ENCODE measurements at places on chromosomes 5 and 9.

DNA sequence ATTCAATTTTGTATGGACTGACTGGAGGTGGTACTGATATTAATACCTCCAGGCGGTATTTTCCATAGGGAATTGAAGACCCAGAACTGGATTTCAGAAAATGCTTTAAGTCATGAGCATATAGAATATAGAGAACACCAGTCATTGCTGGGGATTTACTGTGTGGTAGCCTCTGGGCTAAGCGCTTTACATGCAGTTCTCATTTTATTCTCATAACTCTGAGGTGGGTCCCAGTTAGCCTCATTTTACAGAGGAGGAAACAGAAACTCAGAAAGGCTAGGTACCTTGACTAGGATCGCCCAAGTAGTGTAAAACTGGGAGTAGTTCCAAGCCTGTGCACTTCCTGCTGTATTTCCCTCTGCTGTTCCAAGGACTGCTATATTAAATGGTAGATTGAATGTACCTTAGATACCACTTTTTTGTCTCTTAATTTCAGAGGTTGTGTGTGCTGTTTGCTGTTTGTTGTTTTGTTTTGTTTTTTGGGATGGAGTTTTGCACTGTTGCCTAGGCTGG, 13.8 kb downstream of the SLC44A1 start:
- DNase-seq, result no peak

- DNase-seq, result no peak
These were observed 80.9 kb downstream of the PRR16 start for GRCh38 chr5:120545007-120545406.

- no peak for DNase-seq
These were observed 191.9 kb upstream of the PUM3 start for GRCh38 chr9:3035579-3036332.

DNA sequence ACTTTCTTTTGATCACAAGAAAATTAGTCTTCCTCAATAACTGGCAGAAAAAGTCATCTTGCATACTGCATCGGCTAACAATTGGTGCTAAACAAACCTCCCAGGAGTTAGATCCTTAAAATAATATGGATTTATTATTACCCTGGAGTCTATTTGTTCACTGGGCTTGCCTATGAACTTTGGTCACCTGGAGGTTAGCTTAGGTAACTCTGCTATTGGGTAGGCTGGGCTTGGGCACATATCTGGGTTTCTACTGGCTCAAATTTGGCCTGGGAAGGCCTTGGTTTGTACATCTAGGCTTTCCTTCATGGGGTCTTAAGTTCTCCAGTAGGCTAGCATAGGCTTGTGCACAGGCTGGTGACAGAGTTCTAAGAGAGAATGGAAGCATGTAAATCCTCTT, 279.9 kb downstream of the RASEF start:
- DNase-seq, result no peak

DNA sequence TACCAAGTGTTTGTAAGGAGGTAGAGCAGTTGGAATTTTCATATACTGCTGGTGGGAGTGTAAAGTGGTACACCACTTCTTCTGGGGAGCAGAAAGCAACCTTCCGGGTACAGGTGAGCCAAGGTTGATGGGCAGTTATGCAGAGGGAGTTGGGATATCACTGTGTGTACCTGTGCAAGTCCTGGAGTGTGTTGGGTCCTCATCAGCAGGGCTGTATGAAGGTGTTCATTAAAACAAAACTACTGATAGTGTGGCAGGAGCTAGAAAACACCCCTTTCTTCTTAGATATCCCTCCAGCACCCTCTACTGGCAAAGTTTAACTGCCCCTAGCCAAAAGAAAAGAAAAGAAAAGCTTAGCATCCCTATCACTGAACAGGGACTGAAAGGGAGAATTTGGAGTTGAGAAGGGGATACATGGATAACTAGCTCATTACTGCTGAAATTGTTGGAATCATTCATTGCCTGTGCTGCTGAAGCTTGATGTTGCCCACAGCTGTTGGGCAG, 10.7 kb downstream of the MARCHF6 start:
- no peak for DNase-seq

DNA sequence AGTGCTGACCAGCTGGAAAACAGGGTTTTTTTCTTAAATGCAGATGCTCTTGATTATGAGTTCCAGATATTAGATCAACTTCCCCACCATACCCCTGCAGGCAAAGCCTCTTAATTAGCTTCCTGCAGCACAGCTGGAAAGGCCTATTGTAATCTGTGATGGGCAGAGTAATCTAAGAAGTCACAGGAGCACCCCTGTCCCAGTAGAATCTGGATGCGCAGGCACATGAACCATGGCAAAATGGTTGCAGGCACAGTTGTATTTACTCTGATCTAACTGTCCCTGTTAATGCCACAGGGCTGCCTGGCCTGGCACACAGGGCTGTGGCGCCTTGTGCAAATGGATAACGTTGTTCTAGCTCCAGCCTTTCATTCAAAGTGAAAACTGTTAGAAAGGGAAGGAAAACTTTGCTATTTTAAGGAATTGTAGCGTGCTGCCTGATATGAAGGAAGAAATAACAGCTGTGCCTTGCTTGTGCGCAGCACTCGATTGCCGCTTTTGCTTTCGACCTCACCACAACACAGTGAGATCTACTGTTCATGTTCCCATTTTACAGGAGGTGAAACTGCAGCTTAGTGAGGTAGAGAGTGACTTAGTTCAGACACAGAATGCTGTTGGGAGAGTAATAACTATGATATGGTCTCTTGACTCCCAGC, 2.3 kb downstream of the TGFBI start:
- DNase-seq, result no peak

- DNase-seq, result no peak
These were observed 50.7 kb downstream of the TMEM167A start for GRCh38 chr5:83026516-83026915.

GRCh38 chr5:173392-174290, 17.7 kb upstream of the LRRC14B start:
- no peak for DNase-seq

DNA sequence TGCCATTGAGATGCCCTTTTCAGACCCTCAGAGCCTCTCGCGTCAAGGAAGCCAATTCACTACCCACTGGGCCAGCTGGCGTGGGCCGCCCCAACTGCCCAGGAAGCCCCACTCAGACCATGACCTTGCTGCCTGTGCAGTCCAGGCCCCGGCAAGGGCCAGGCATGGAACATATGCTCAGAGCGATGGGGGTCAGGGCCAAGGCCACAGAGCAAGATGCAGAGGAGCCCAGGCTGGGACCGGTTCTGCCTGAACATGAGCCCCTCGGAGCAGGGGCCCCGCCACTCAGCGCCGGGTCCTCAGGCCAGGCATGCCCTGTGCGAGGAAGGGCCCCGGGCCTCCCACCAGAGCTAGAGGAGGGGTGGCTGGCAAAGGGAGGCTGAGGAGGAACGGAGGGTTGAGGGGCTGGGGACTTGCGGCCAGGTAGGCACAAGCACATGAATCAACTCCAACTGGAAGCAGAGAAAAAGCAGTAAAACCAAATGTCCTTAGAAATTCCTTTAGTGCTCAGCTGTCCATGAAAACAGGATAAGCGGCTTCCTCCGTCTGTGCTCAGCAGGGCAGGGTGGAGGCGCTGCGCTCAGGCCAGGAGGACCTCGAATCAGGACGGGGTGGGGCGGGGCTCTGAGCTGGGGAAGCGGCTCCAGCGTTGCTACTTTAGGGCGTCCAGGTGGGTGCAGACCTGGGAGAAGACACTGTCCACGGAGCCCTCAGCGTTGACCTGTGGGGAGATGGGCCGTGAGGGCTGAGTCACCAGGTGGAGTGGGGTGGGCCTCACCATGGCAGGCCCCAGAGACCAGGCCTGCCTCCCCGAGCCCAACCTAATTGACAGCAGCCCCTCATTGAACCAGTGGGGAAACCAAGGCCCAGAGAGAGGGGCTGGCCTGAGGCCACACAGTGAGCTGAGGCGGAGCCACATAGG, 9.9 kb downstream of the AK1 start:
- no peak for DNase-seq

DNA sequence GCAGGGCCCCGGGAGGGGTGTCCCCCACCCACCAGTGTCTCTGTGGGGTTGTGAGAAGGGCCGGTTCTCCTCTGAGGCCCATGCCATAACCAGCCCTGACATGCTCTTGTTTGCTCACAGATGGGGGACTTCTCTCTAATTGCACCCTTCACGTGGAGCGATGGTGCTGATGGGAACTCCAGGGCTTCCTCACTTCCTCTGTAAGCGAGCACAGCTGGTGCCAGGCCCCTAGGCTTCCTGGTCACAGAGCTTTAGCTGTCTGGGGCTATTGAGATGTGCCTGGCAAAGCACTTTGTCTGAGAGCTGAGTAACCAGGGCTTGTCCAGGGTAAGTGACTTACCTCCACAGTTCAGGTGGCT, 36.4 kb downstream of the PHF2 start:
- peak; percentile 44 for DNase-seq

DNA sequence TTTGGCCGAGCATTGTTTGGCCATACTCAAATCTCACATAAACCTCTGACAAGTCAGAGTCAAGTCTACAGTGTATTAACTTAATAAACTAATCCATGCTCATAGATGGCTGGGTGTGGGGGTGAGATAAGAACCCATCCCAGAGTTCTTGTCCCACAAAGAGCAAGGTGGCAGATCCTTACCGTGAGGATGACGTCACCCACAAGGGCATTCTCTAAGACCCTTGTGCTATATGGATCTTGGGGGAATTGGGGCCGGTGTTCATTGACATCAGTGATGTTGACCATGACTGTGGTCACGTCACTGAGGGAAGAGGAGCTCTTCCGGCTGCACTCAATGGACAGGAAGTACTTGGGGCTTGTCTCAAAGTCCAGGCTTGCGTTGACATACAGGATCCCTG, 62.1 kb downstream of the FAT2 start:
- no peak for DNase-seq

DNA sequence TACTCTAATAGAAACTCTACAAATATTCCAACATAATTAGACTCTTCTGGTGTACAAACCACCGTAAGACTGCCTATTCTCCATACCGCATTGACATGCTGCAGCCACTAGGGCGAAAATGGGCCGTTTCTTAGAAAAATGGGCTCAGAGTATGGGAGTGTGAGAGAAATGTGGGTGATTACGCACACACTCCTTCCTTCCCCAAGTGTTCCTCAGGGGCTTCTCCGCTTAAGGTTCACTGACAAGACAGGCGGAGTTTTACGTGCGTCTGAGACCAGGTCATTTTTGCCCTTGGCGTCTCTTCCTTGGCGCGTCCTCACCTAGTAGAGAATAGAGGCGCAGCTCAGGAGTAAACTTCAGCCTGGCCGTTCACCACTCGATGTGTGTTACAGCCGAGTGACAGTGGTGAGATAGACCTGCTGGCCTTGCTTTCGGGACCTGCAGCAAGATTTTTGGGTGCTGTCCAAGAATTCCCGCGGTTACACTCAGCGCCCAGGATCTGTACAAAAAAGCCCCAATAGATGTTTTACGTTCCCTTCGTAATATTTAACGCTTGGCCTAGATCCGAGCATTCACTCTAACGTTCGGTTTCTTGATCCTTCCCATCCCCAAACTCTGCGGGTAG, 1.8 kb upstream of the NTRK2 start:
- DNase-seq, result no peak

DNA sequence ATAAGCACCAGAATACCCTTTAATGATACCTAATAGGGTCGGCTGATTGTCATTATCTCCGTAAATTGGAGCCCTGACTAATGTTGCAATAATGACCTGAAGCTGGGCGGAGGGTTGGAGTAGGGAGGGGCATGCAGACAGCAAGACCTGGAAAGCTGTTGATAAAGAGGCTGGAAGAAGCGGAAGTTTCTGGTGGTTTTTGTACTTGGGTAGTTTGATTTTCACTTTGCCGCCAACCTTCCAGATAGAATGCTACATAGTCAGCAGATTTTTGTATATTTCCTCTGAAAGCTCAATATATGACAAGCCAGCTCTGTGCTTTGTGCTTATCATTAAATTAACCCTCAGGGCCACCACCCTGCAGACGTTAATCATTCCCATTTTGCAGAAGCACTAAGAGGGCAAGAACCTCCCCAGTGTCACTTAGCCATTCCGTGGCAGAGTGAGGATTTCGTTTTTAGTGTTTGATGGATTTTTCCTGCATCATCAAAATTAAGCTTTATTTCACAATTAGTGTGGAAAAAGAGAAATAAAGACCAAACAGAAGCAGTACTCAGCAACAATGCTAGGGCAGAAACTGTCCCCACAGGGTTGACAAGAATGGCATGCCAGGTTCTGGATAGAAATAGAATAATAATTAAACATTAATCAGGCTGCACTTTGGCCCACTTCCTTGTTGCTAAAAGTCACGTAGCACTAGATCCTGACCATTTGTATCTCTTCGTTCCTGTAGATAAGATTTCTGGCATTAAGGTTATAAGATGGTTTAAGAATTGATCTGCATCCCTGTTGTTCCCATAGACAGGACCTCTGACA, 34.7 kb downstream of the DIRAS2 start:
- no peak for DNase-seq

DNA sequence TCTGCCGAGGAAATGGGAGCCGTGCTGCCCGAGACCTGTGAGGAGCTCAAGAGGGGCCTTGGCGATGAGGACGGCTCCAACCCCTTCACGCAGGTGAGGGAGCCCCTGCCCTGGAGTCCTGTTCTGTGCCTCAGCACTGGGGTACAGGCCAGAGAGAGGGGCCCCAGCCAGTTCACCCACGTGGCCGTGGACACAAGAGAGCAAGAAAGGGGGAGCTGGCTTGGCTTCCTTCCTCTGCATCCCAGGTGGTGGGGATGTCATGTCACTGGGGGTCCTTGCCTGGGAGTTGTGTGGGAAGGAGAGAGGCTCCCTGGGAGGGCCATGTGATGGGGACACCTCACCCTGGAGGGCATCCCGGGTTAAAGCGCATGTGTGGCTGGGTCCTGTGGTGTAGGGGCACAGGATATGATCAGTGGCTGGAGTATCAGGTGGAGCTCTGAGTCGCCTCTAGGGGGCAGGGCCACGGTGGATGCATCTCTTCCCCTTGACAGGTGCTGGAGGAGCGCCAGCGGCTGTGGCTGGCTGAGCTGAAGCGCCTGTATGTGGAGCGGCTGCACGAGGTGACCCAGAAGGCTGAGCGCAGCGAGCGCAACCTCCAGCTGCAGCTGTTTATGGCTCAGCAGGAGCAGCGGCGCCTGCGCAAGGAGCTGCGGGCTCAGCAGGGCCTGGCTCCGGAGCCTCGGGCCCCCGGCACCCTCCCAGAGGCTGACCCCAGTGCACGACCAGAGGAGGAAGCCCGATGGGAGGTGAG, 7.5 kb downstream of the N4BP3 start:
- peak; percentile 90 for DNase-seq

GRCh38 chr9:118896324-118897000, 472.8 kb downstream of the BRINP1 start:
- peak; percentile 22 for DNase-seq

DNA sequence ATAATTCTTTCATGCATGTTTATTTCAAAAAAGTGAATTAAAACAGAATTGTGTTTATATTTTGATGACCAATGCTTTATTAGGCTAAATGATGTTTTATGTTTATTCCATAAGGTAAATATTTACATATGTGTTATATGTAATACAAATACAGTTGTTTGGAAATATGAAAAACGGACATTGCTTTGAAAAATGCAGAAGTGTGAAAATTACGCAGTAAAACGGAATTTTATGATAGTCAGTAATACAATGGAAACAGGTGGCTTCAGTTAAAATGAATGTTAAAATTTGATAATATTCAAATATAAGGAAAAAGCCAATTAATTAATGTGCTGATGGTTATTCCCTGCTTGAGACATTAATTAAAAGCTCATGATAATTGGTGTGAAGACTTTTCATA, 1633.8 kb downstream of the MAT2B start:
- no peak for DNase-seq

All from eye (tissue), 1 donor.